Activated T-cell treated with anti-CD3 and anti-CD28 coated beads, Interleukin-2, amount 50 U/mL, for 72 hours (primary cell): ENCODE measurements at places on chromosomes 16 and 17. TPM values are rescaled to one million over a fixed set of nuclear protein-coding genes. Genes with fewer than 3 reads are reported as not detected.

Gene LASP1
- 172 TPM for total RNA-seq

DNA sequence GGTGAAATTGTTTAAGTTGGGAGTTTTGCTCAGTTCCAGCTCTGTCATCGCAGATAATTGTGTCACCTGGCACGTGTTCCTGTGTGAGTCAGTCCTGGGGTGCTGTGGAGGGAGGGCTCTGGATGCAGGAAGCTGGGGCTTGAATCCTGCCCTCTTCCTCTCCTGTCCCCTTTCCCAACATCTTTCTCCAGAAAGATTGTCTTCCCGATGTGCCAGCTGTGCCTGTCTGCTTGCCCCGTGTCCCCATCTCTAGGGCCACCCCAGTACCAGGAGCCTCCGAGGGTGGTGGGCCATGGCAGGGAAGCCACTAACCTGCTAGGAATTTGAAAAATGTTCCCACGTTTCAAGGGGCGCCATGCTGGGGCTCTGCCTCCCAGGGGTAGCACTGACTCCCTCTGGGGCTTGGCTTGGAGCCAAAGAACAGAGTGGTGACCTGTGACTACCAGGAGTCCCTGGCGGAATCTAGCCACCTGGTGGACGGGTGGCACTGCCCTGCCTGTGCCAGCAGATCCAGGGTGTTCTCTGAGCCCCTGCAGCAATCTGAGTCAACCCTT is 198.1 kb downstream of the ENGASE start:
- no peak for DNase-seq

DNA sequence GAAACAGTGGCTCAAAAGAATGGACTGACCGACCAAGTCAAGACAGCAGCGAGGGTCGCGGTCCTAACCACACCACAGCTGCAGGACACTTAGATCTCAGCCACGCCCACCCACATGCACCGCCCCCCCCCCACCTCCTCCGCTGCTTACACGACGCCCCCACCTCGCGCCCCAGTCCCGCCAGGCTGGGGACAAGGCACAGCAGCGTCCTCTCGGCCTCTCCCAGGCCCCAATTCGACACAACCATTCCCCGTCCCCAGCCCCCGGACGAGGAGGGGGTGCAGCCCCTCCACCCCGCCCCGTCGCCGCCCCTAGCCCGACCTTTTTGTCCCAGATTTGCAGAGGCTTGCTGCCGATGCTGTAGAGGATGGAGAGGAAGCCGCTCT is 477 bp downstream of the CFAP20 start:
- no peak for DNase-seq

Gene FAM171A2
- 0.14 TPM for total RNA-seq

DNA sequence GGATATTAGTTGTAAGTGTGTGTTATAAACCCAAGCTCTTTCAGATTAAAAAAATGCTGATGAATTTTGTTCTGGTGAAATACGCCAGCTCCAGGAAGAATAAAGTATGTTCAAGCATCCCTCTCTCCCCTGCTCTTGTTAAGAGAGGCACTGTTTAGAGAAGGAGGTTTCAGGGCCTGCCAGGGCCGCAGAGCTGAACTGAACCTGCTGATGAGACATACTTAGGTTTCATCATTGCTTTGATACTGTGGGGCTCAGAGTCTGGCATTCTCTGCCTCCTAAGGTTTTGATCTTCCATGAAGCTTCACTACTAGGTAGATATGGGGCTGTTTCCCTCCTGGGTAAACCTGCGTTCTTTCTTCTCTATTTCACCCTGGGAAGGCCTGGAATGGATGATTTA is 175.3 kb upstream of the FAM20A start:
- DNase-seq = no peak

GRCh38 chr16:71473891-71474290 is 11.8 kb upstream of the ZNF23 start:
- no peak for DNase-seq

DNA sequence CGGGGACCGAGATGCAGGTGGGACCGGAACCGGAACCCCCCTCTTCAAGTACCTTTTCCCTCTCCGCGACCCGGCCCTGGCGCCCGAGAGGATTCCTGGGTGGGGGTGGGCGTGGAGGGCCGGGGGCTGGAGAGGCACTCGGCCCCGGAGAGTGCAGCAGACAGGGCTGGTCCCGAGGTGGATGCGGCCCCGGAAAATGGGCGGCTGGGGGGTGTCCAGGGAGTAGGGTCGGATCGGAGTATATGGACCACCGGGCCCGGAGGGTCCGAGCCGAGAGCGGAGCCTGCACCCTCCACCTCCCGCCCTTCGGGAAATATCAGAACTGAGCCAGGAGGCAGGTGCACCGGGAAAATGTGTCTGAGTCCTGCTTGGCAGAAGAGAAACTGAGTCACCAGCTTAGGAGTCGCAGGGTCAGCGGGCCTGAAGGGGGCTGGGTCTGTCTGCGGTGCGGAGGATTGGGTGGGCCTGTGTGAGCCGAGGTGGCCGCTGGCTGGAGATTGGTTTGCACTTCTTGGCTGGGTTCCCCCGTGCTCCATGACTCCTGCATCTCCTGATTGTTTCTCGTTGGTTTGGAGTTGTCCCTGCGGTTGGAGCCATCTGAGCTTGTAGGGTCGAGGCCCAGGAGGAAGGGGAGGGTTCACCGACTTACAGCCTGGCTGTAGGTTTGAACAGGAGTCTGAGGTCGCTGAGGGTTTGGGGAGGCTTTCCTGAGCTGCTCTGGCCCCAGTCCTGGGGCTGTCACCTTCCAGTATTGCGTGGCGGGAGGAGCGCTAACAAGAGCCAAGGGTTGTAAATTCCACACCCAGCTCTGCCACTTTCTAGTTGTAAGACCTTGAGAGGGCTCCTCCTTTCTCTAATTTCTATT is 518 bp downstream of the SH2B1 start:
- DNase-seq = no peak

DNA sequence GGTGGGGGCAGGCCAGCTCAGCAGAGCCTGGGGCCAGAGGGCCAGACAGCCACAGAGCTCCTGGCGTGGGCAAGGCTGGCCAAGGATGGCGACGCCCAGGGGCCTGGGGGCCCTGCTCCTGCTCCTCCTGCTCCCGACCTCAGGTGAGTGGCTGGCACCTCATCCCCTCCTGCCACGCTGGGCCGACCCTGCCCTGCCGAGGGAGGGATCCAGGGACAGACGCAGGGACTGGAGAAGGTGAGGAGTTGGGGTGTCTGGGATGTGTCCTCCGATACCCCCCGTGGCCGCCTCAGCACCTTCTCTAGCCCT is at the start of gene ADGRG3:
Gene ADGRG3 (plus strand): TSS at position 44 of the 309 bp plus-strand sequence. CDS start 42 bp downstream, at position 86.
- DNase-seq = no peak

DNA sequence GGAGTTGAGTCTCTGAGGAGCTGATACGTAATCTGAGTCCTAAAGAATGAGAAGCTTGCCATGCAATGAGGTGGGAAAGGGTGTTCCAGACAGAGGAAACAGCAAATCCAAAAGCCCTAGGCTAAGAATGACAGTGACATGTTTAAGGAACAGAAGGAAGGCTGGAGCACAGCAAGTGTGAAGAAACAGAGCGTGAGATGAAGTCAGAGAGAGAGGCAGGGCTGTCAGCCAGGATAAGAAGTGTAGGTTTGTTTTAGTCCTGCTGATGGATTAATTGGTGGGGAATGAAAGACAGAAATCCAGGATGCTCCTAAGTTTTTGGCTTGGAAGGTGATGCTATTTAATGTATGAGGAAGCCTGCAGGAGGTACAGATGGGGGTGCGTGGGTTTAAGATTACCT is 14.5 kb downstream of the MMP28 start:
- no peak for DNase-seq

GRCh38 chr16:67396159-67397035 is 3.1 kb upstream of the TPPP3 start:
- no peak for DNase-seq
